ENCODE measurements at places on chromosomes 2 and 18.

DNA sequence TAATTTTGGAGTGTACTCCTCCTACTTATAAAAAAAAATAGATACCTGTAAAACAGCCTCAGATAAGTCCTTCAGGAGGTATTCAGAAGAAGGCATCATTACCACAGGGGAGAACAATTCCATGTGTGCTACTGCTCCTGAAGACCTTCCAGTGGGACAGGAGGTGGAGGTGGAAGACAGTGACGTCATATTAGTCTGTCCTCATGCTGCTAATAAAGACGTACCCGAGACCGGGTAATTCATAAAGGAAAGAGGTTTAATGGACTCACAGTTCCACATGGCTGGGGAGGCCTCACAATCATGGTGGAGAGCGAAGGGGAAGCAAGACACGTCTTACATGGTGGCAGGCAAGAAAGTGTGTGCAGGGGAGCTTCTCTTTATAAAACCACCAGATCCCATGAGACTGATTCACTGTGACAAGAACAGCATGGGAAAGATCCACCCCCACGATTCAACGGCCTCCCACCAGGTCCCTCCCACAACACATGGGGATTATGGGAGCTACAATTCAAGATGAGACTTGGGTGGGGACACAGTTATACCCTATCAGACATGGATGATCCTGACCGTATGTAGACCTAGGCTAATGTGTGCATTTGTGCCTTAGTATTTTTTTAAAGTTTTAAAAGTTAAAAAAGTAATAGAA is 98.4 kb downstream of the NDUFA10 start:
- DNase-seq: no peak

GRCh38 chr2:58336416-58336815 is 95.3 kb upstream of the FANCL start:
- DNase-seq: no peak

DNA sequence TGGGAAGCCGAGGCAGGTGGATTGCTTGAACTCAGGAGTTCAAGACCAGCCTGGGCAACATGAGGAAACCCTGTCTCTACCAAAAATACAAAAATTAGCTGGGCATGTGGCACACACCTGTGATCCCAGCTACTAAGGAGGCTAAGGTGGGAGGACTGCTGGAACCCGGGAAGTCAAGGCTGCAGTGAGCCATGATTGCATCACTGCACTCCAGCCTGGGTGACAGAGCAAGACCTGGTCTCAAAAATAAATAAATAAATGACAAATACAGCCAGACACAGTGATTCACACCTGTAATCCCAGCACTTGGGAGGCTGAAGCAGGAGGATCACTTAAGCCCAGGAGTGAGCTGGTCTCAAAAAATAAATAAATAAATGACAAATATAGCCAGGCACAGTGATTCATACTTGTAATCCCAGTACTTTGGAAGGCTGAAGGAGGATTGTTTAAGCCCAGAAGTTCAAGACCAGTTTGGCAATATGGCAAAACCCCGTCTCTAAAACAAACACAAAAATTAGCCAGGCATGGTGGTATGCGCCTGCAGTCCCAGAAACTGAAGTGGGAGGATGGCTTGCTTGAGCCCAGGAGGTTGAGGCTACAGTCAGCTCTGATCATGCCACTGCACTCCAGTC is 6.2 kb downstream of the KANSL3 start:
- DNase-seq: no peak

- DNase-seq: no peak
Measured at GRCh38 chr2:190802129-190802528, 78.5 kb upstream of the GLS start.

- no peak for DNase-seq
Measured at GRCh38 chr2:16999347-17000183, 333.9 kb upstream of the CYRIA start.

DNA sequence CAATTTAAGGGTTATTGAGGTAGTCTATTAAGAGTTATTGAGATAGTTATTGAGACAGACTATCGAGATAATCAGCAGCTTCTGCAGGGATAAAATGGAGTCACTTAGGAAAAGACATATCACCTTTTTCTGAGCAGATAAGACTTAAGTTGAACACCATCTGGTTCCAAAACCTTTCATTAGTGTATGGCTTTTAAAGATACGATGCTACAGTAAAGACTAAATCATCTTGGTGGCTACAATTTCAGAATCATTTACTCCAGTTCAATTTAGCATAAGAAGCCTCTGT is 68.6 kb upstream of the DNAJC10 start:
- no peak for DNase-seq

- no peak for DNase-seq
Measured at GRCh38 chr2:3672861-3673678, 15.1 kb downstream of the ALLC start.

- DNase-seq: no peak
Measured at GRCh38 chr2:85697716-85698115, 3.6 kb downstream of the GNLY start.

DNA sequence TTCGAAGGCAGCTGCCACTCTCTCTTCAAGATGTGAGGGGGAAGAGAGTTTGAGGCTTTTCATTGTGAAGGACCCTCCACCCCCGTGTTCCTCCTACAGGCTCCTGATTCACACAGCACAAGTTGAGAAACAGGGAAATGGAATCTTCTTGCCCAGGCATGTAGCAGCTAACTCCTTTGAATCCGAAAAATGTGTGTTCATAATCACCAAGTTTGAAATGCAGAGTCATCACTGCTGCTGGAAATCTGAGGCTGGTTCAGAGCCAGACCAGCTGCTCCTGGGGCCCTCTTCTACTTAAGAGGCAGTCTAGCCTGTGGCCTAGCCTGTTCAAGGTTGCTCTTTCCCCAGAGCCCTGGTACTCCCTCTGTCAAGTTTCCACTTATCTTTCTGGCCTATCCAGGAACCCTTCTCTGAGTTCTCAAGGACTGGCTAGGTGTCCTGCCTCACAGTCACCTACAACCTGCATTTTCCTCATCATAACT is 166.4 kb downstream of the TMEM247 start:
- DNase-seq: no peak

- DNase-seq: no peak
Measured at GRCh38 chr2:8346208-8346607, 335.6 kb upstream of the ID2 start.

- DNase-seq: no peak
Measured at GRCh38 chr2:64354857-64355680, 98.9 kb upstream of the LGALSL start.

DNA sequence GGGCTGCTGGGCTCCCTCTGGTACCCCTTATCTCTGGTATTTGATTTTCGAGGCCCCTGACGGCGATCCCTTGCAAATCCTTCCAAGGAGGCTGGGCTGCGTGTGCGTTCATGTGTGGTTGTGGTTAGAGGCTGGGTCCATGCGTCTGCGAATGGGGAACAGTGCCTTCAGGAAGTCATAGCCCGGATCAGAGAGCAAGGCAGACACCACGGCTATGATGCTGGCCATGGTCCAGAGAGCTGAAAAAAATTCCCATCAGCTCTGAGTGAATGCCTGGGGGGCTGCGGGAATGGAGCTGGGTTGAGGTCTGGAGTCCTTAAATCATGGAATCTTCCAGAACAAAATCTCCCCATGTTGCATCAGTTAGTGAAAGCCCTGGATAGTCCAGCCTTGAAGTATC is 145.5 kb downstream of the ACKR3 start:
- no peak for DNase-seq

DNA sequence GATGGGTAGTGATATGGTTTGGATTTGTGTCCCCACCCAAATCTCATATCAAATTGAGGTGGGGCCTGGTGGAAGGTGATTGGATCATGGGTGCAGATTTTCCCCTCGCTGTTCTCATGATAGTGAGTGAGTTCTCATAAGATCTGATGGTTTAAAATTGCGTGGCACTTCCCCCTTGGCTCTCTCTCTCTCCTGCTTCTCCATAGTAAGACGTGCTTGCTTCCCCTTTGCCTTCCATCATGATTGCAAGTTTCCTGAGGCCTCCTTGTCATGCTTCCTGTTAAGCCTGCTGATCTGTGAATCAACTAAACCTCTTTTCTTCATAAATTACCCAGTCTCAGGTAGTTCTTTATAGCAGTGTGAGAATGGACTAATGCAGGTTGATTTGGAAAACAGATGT is 223.2 kb upstream of the APCDD1 start:
- DNase-seq: no peak

DNA sequence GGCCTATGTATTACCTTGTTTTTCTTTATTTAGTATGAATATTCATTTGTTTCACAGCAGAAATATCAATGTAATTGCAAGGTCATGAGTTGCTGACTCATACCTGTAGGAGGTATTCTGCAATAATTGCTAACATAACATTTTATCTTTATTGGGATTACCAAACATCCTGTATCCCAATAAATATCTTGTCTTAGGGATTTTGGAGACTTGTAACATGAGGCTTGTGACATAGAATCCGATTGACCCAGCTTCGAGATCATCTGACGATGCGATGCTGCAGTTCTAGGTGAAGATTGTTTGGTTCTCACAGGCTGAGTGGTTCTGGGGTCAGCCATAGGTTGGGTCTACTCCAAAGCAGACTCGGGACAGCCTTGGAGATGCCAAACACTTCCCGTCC is 133.4 kb upstream of the RND3 start:
- DNase-seq: no peak

GRCh38 chr2:105557021-105557920 is 158.4 kb upstream of the FHL2 start:
- DNase-seq: no peak

DNA sequence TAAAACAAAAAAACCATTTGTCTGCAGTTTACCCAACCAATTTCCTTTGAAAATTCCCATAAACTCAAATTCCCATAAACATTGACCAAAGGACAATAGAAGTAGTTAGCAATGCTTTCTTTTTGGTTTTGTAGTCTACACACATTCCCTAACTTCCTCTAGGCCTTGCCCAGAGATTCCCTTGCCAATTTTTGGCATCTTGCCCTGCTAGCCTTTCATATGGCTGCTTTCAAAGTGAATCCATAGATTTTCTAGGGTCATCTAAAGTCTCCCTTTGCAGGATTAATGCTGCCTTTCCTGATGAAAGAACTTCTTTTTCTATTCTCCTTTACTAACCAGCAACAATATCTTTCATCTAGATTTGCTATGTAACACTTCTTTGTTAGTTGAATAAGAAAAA is 33.4 kb downstream of the THSD7B start:
- DNase-seq: no peak

- no peak for DNase-seq
Measured at GRCh38 chr2:17805166-17805565, 11.1 kb upstream of the MSGN1 start.

DNA sequence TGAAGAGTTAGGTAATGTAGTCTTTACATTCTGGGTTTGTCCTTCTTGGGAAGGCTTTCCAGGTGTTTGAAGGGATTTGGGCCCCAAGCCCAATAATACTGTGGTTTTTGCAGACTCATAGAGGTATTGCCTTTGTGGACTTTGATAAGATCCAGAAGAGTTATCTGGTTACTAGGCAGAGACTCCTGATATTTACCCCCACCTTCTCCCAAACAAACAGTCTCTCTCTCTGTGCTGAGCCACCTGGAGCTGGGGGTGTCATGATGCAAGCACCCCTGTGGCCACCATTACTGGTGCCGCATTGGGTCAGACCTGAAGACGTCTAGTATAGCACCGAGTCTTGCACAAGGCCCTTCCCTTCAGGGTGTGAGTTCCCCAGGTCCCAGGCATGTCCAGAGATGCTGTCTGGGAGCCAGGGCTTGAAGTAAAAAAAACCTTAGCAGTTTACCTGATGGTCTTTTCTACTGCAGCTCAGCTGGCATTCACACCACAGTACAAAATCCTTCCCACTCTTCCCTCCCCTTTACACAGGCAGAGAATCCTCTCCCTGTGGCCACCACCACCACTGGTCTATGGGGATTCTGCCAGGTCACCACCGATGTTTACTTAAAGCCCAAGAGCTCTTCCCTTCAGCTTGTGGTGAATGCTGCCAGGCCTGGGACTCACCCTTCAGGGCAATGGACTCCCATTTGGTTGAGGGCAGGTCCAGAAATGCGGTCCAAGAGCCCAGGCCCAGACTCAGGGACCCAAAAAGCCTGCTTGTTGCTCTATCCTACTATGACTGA is 22.2 kb upstream of the FAM228A start:
- DNase-seq: no peak

DNA sequence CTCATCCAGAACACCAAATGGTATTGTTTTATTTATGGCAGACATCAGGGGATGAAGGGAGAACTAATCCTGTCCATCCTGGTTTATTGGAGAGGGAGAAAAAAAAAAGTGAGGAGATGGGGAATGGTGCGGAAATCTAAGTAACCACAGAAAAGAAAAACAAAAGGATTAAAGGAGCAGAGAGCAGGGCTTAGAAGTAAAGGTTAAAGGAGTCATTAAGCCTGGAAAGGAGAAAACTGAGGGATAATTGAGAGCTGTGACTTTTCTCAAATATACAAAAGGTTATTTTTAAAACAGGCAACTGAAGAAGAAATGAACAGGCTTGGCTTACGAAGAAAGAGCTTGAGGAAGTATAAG is 127.2 kb upstream of the PPP1CB start:
- DNase-seq: no peak

DNA sequence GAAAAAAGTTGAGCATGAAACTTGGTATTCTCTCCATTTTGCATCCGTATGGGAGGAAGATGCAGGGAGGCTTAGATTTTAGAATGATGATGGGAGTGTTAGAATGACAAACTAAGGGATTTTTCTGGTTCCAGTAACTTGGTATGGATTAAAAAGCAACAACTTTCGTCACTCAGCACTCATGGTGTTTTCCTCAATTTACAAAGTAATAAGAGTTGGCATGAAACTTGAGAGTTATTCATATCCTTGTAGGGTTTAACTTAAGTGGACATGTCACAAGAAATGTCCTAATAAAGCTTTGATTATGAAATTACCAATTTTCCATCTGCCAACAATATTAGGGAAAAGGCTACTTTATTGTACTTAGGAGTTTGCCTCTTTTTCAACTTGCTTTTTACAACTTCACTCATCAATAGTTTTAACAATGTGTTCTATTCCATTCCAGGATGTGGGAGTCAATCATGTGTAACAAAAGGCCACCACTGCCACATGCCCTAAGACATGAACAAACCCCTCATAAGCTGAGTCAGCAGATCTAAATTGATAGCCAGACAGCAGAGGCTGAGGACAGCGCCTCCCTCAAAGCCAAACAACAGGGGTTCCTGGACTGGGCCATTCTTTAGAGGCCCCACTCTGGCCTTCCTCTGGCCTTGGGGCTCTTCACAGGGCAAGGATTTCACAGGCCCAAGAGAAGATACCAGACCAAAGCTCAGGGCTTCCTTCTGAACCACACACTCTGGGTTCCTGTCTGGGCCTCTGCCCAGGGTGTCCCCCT is 265.8 kb downstream of the TNS1 start:
- no peak for DNase-seq

GRCh38 chr2:189609423-189609816 is 28.8 kb upstream of the SLC40A1 start:
- no peak for DNase-seq

Measured in stimulated activated CD8-positive, alpha-beta memory T cell treated with anti-CD3 and anti-CD28 coated beads, Interleukin-15, amount 100 ng/mL, for 4 hours (primary cell).